ENCODE measurements at places on chromosomes 12 and 14.
A peak's percentile ranks its signal among the peaks of the same experiment; 100 is the strongest.

GRCh38 chr12:3187846-3188770 lies 110.9 kb downstream of the TSPAN9 start:
- DNase-seq, result no peak

- no peak for DNase-seq
Observed at GRCh38 chr12:2453076-2453760, 341.6 kb upstream of the FKBP4 start.

DNA sequence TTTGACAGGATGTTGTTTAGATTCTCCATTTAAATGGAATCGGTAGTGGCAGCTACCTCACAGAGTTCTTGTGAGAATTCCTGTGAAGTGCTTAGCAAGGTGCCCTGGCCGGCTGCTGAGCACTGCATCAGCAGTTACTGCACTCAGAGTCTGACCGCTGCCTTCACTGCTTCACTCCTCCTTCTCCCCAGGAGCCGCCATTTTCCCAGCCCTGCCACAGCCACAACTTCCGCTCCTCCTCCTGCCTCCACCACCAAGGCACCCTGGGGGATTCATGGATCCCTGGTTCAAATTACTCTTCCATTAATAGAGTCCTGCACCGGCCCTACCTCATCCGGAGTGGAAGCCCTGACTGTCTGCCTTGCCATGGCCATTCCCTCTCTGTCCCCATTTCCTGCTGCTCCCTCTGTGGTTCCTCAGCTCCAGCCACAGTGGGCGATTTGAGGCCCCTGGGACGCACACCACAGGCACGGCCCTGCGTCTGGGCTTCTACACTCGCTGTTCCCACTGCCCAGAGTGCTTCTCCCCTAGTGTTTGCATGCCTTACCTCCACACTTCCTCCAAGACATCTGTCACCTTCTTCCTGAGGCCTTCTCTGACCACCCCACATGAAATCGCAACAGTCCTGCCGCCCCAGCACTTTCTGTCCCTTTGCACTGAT lies 210.3 kb downstream of the IPO8 start:
- DNase-seq, result no peak

GRCh38 chr14:68634874-68635595 lies 157.8 kb downstream of the ZFP36L1 start:
- DNase-seq, result no peak

DNA sequence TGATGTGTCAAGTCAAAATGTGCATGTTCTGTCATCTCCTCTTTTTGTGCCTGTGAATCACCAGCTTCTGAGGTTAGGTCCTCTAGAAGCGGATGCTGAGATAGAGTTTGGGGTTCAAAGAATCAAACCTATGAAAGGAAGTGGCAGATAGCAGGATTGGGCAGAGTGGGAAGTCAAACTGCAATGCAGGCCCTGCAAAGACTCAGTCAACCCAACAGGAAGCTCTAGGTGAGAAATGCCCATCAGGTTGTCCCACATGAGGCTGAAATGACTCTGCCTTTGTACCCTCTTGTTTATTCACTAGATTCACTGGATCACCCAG lies 4.5 kb upstream of the MIA2 start:
- no peak for DNase-seq

DNA sequence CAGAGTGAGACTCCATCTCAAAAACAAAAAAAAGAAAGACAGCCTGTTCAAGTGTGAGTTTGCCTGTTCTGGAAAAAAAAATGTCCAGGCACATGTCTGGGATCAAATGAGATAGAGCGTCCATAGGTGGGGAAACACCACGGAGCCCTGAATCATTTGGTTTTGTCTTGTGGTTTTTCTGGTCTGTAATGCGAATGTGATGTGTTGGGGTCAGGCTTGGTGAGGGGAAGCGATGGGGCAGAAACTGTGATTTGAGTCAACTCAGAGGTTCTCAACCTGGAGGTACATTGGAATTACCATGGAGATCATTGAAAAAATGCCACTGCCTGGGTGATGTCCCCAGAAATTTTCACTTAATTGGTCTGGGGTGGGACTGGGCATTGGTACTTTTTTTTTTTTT lies 183.9 kb upstream of the PWP1 start:
- no peak for DNase-seq

DNA sequence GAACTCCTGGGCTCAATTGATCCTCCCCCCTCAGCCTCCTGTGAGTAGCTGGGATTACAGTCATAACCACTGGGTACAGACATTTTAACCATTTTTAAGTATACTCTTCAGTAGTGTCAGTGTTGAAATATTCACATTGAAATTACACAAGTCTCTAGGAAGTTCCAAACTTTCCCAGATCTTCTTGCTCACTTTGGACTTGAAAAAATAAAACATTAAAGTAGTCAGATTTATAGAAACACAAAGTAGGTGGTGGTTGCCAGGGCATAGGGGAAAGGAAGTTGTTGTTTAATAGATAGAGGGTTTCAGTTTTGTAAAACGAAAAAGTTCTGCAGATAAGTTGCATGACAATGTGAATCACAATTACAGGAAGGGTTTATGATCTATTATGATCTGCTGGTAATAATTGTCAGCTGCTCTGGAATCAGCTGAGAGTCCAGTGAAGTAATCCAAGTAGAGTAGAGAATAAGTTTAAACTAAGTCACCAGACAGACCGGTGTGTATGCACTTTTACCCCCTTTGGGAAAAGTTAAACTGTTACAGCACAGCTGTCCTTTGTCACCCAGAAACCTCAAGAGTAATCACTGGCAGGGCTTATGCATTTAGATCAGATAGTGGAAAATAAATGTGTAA lies 27.4 kb downstream of the PCNX1 start:
- no peak for DNase-seq

DNA sequence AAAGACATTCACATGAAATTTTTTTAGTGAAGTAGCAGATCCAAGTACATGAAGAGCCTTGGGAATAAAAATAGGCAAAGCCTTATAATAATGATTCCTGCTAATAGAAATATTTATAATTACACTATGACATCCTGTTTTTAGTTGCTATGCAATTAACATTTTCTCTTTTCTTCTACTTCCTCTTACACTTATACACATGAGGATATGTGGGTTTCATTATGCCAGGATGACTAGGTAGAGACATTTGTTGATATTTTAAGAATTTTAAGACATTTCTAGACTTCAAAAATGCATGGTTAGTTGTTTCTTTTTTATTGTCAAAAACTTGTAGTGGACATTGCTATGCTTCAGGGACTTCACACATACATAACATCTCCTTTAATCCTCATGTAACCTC lies 326.8 kb downstream of the SYT1 start:
- DNase-seq, result no peak

DNA sequence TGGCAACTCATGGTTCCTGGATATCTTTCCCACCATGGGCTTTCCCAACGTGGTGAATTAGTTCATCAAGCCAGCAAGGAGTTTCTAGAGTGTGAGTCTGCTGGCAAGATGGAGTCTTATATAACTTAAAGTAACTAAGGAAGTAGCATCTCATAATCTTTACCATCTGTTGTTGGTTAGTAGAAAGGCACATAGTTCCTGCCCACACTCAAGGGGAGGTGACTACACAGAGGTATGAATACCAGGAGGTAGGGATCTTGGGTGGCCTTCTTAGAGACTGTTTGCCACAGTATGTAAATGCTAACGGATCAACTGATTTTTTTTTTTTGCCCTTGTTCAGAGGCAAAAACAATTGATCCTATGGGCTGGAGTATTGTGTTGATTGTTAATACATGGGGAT lies 446.9 kb downstream of the ATP23 start:
- no peak for DNase-seq

- no peak for DNase-seq
Observed at GRCh38 chr14:25904446-25904845, 693.4 kb downstream of the NOVA1 start.

DNA sequence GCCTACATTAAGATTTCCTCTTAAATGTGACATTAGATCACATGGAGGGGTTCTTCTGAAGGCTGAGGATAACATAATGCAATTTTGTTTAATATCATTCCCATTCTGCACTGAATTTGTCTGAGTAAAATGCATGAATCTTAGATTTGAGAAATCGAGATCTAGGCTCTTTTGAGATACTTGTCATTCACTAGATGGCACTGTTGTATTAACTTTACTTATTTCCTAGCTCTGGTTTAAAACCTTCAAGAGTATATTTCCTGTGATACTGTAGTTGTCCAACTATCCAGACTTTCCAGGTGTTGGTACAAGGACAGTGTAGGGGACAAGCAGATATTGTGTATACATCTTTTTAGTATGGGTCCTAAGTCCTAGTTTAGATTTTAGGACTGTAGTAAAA lies 91.7 kb upstream of the SEL1L start:
- DNase-seq, result no peak

- DNase-seq, result no peak
Observed at GRCh38 chr12:46815809-46816208, 10.0 kb downstream of the SLC38A4 start.

DNA sequence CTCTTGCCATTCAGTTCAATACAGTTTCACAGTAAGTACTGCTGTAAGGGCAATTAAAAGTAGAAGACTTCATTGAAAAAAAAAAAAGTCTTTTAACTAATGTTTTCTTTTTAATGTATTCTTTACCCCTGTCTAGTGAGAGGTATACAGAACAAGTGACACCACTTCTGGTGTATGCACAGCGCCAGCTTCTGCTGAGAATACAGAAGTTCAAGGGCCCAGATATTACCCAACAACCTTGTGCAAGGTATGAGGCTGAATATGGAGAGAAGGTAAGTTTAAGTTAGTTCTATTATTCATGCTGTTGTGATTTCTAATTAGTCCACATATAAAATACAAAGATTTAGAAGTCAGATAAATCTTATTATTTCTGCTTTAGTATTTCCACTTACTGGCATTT lies 168.7 kb downstream of the CFAP54 start:
- DNase-seq, result no peak

DNA sequence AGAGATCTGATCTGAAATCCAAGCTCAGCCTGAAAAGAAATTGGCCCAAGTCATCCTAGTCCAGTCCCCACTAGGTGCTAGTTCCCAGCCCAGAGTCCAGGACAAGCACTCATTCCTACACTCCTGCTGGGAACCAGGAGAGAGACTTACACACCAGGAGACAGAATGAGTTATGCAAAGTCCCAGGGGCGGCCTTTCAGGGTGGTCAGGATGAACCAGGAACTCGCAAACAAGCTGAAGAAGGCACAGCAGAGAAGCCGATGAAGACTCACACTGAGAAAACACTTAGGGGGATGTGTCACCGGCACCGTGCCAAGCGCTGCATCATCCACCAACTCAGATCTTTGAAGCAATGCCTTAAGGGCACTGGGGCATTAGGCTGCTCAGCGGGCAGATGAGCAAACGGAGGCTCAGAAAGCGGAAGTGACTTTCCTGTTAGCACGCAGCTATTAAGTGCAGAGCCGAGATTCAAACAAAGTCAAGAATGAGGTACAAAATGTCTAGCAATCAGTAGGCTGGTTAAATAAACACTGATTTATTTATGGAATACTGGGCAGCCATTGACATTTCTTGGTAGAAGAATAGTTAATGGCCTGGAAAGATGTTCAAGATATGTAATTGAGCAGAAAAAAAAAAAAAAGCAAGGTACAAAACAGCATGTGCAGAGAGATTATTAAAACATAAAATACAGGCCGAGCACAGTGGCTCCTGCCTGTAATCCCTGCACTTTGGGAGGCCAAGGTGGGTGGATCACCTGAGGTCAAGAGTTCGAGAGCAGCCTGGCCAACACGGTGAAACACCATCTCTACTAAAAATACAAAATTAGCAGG lies 78.7 kb downstream of the LRRC74A start:
- peak; percentile 88 for DNase-seq

GRCh38 chr14:34629344-34629656 lies 648 bp downstream of the SNX6 start:
- DNase-seq, result no peak

DNA sequence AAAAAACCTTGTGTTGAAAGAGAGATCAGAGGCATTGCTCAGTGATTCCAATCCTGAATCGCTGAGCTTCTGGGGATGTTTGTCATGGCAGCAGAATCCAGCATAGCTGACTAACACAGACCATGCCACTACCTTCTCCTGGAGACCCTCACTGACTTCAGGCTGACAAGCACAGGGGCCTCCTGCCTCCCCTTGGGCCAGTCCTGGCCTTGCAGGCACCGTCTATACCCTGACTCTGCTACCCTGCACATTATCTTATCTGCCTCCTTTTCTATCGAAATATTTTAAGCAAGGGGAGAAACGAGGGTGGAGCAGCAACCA lies 139.8 kb downstream of the KIF26A start:
- DNase-seq, result no peak

DNA sequence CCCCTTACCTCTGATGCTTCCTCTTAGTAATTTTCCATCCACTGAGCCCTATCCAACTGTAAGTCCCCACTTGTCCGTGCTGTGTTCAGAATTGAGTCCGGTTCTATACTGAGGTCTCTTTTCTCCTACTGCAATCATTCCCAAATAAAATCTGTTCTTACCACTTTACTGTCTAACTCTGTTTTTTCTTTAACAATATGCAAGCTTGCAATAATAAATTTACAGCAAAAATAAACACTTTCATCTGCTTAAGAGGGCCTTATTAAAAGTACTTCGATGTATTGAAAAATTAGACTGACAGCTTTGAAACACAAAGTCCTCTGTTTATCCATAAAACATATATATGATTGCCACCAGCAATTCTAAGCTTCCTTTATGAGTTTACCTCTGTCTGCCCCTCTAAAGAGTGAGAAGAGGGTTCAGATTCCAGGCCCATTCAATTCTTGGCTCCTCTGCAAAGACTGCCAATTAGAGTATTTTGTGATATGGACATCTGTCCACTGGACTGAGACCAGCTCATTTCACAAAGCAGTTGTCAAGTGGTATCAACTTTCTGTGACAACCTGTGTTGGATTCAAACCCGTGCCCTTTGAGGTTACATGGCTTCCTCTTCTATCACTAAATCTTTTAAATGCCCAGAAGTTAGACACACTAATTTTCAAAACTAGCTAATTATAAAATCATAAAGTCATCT lies 39.9 kb upstream of the G2E3 start:
- DNase-seq, result no peak

DNA sequence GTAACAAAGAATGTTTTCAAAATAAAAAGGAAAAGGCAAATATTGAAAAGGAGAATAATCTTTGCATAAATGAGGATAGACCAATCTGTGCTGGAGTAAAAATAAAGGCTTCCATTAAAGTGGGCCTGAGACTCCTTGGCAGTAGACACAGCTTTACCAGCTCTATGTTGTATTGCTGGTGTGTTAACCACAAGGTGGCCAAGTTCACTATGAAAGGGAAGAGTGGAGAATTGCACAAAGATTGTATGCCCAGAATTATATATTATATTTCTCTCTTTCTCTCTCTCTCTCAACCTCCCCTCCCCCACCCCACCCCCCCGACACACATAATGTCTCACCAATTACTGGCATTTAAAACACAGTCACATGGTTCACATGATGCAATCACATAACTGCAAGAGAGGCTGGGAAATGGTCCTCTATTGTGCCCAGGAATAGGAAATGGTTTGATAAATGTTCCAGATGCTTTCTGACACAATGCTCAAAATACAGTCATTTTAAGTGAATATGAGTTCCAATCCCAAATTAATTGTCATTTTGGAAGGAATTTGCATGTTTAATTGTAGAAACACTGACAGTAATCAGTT lies 222.6 kb upstream of the SYT1 start:
- DNase-seq, result no peak

Data from fibroblast of the conjunctiva (primary cell).